ENCODE measurements at places on chromosomes 4 and X.

GRCh38 chrX:110684653-110685052 is 111.0 kb downstream of the CHRDL1 start:
- DNase-seq = no peak

DNA sequence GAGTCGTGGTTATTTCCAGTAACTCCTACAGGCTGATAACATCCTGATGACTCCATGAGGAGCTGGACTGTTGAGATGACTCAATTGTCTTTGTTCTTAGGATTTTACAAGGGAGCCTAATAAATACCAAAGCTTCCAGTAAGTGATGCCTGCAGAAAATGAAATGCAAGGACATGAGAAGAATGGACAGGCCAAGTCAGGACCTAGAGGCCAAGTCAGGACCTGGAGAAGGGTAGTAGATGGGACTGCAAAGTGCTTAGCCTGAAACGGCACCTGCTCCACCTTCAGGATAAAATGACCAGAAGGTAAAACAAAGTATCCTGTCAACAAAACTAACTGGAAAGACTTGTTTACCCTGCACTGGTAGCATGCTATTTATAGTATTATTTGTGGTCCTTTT is 6.4 kb upstream of the SLC10A6 start:
- DNase-seq = no peak

GRCh38 chr4:10806953-10807645 is 122.5 kb upstream of the CLNK start:
- DNase-seq = no peak

GRCh38 chr4:145453163-145453520 is 28.5 kb upstream of the SMAD1 start:
- no peak for DNase-seq

DNA sequence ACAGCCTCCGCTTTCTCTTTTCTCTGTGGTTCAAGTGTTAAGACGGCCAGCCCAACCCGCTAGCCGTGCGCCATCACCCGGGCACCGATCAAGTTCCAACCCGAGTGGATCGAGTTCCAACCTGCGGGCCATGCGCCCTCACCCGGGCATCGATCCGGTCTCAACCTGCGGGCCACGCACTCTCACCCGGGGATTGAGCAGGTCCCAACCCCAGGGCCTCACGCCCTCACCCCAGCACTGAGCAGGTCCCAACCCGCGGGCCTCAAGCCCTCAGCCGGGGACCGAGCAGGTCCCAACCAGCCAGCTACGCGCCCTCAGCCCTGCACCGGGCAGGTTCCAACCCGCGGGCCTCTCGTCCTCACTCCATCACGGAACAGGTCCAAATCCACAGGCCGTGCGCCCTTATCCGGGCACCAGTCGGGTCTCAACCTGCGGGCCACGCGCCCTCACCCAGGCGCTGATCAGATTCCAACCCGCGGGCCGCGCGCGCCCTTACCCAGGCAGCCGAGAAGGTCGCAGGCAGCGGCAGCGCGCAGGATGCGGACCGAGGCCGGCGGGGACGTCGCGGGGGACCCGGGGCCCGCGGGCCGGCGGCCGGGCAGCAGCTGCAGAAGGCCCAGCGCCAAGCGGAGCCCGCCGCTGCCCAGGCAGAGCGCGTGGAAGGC is 443 bp downstream of the GPR143 start:
- DNase-seq = no peak

DNA sequence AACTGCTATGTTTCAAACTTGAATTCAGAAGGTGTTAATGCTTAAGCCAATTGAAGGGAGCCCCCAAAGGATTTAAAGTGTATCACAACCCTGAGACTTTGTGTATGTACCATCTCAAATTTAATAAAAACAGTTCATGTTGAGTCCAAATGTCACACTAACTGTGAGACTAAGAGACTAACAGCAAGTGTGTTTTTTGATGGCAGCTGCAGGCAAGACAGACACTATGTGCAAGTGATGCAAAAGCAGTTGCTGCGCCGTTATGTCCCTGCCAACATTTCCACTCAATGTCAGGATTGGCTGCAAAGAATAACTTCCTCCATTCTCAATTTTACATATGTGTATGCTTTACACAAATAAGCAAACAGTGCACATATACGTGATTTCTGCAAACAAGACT is 594.6 kb downstream of the IL15 start:
- DNase-seq = no peak

GRCh38 chr4:111066001-111066400 is 443.1 kb upstream of the PITX2 start:
- DNase-seq = no peak

DNA sequence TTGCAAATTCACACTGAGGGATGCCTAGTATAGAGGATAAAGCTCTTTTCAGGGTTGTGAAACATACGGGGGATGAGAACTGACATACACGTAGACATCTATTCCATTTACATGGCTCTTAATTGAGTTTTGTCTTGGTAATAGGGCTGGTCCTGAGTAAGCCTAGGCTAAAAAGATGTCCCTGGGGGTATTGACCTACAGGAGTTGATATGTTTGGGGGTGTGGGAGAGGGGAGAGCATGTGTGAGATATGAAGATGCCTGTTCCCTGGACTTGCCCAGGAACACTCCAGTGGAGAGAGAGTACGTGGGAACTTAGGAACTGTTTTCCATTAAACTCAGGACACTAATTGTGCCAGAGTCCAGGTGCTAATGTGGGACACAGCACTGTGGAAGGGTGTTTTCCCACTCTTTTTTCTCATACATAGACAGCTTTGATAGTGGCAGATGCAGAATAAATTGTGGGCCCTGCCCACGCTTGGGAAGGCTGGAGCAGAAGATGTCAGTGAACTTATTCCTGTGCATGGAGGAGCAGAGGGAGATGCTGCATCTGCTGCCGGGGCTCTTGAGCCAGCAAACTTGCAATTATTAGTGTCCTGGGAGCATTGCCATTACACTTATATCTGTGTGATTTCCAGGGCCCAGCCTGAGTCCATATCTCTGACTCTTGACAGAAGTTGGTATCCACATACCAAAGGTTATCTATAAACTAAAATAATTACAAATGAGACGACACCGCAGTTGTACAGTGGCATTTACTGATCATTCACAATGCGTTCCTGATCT is 20.7 kb downstream of the SYNPO2 start:
- no peak for DNase-seq

DNA sequence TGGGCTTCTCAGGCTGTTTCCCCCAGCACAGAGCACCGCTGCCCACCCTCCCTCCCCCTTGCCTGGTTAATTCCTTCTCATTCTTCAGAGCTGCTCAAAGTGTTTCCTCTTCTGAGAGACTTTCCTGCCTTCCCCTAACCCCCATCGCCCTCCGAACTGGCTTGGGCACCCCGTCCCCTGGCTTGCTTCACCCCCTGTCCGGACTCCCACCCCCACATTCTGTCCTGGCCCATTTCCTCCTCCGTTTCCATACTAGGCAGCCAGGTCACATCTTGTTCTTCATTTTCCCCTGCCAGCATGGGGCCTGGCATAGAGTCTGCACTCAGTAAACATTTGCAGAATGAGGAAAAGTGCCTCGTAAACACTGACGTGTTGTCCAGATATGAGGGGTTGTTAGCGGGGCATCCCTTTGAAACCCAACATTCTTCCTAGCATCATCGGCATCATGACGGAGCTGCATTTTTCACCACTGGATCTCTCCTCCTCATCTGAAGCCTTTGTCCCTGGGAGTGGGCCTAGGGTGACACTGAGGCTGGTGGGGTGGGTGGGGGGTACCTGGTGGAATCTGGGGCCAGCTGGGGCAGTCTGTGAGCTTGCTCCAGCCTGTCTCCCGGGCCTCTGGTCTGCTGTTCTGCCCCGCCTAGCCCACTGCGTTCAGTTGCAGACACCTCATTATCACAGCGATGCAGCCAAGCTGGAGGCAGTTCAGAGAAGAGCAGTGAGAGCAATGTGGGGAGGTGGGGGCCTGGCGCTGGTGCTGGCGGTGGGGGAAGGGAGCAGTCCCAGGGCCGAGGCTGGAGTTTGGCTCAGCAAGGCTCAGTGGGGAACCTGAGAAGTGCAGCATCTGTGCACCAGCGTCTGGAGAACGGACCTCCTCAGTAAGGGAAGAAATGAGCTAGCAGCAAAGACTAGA is 149.4 kb upstream of the PJA1 start:
- DNase-seq = no peak

DNA sequence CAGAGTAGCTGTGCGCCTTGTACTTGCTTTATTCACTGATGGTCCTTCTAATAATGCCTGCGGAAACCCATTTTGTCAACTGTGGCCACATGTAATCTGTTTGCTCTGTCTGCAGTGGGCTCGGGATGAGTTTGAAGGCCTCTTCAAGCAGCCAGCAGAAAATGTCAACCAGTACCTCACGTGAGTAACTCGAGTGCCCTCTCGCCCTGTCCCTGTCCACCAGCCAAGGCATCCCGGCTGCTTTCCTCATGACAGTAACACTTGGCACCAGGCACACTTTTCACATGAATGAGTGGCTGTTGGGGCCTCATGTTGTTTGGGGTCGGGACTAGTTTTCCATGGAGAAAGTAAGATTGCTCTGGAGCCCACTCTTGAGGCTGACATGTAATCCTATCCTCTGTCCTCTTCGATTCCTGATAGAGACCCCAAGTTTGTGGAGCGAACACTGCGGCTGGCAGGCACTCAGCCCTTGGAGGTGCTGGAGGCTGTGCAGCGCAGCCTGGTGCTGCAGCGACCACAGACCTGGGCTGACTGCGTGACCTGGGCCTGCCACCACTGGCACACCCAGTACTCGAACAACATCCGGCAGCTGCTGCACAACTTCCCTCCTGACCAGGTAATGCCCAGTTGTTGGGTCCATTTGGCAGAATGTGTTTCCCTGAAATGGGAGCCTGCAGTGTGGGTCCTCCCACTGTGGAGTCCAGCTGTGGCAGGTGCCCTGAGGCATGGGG is 8.8 kb upstream of the CDK16 start:
- DNase-seq = no peak

GRCh38 chr4:153169776-153170175 is 34.5 kb upstream of the TRIM2 start:
- DNase-seq = no peak

DNA sequence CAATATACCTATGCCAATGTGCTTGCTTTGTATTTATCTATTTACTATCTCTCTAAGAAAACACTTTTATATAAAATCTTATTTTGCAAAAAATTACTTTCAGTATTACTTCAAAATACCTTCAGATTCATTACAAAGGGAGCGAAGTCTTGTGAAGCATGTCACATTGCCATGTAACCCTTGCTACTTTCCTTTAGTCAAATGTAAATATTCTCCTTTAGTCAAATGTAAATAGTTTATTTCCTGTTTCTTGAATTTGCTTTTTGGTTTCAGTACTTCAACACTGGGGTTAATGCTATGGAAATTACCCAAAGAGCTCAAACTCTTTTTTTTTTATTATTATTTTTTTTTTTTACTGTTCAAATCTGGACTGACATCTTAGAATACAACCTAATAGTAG is 383.3 kb downstream of the GRXCR1 start:
- DNase-seq = no peak

Data from stimulated activated CD8-positive, alpha-beta memory T cell treated with anti-CD3 and anti-CD28 coated beads, Interleukin-15, amount 100 ng/mL, for 4 hours (primary cell).